ENCODE measurements at places on chromosomes 2 and 18.

GRCh38 chr2:30514848-30515435, 67.9 kb downstream of the LCLAT1 start:
- DNase-seq, result no peak

- no peak for DNase-seq
These were observed 63.1 kb downstream of the UNC80 start for GRCh38 chr2:209834767-209835166.

DNA sequence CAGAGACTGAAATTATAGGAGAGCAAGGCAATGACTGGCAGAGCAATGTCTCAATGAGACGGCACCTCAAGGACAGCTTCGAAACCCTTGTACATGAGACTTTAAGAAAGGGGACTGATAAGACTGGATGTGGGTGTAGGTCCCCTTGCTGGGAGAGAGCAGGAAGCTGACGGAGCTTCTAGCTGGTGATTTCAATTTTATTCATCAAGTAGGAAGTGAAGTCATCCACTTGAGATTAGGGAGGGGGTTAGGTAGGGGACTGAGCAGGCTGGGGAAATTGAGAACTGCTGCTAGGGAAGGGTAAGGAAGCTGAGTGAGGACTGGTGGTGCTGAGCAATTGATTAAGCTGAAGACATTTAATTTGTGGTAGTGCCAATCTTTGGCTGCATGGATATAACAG, 99.5 kb upstream of the ITGB6 start:
- DNase-seq, result no peak

GRCh38 chr2:159164457-159164911, 122.0 kb downstream of the WDSUB1 start:
- DNase-seq, result no peak

All from CD4-positive, alpha-beta T cell treated with Interleukin-17A for 1 hour (primary cell).